Chondrocyte (in vitro differentiated cells): ENCODE measurements at places on chromosomes 6 and 20. TPM values are rescaled to one million over a fixed set of nuclear protein-coding genes. Genes with fewer than 3 reads are reported as not detected.

- DNase-seq: no peak
These were observed 27.7 kb downstream of the MAP3K5 start for GRCh38 chr6:136764517-136764993.

The C6orf58 gene
- not detected in 3 replicates for total RNA-seq

GRCh38 chr6:167965592-167966539 lies 31.6 kb upstream of the KIF25 start:
- DNase-seq: no peak

The B3GALT4 gene
- 6.5 to 9.2 TPM (median 7.3 TPM) in 3 replicates for total RNA-seq

DNA sequence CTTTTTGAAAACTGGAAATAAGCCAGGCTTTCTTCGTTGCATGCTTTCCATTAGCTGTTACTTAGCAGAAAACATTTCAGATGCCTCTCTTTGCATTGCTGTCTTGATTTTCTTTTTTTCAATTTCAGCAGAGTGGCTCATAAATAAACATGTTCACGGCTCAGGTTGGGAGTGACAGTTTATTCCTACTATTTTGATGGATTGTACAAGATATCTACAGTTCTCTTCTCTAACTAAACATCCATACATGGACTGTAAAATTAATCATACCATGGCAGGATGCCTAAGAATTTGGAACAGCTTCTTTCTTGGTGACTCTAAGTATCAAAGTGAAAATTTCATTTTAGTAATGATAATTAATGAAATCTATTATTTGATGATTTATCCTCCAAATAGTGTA lies 130.5 kb upstream of the EPHA7 start:
- DNase-seq: no peak

The DLK2 gene
- total RNA-seq: 0.29 to 1.3 TPM (median 1.1 TPM) in 3 replicates

The OR2B3 gene
- total RNA-seq: not detected in 3 replicates

GRCh38 chr20:12409501-12409900 lies 491.8 kb downstream of the BTBD3 start:
- DNase-seq: no peak

GRCh38 chr6:32623693-32624092 lies 13.5 kb upstream of the HLA-DQA1 start:
- DNase-seq: no peak

The CENPW gene
- total RNA-seq: 11.5 to 17.0 TPM (median 12.1 TPM) in 3 replicates

- no peak for DNase-seq
These were observed 3.7 kb downstream of the OGFR start for GRCh38 chr20:62808211-62808865.

DNA sequence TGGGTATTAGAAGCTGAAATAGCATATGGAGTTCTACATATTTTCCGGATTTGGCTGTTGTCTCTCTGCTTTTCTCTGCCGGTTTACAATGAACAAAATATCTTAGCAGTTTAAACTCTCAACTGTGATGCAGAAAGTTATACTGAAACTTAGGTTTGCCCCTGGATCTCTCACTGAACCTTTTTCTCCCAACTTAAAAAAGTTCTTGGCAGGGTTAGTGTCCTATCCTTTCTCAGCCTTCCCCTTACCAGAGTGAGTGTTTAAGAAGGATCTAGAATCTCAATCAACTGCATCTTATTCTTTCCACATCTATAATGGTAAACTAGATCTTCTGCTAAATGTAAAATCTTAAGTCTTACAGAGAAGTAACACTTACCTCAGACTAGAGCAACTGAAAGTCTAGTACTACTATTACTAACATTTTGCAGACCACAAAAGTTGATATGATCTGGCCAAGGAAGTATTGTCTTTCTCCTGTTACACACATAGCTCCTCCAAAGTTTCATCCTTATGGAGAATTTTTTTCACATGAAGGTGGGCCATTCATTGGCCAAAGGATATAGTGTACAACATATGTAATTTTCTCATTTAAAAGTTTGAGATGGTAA lies 392.3 kb upstream of the RUNX2 start:
- no peak for DNase-seq

- no peak for DNase-seq
These were observed 1.5 kb downstream of the LATS1 start for GRCh38 chr6:149716181-149716963.

GRCh38 chr6:4319981-4320683 lies 184.8 kb upstream of the ECI2 start:
- DNase-seq: no peak

- DNase-seq: no peak
These were observed 19.5 kb upstream of the PRELID3B start for GRCh38 chr20:59062081-59062480.

The RAB32 gene
- 41.8 to 80.6 TPM (median 76.1 TPM) in 3 replicates for total RNA-seq

DNA sequence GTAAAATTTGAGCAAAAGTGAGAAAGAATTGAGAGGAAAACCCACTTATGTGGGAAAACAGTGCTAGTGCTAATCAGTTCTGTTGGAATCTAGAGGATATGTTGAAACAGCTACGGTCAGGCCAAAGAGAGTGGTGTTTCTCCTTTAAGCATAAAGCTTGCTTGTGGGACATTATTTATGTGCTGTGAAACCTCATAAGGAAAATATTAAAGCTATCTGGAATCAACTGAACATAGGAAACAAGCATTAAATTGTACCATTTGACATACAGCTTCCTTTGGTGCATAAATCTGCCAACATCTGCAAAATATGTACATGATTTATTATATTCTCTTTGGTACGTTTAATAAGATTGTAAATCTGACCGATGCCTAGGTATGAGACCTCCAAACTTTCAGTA lies 182.5 kb upstream of the PDE10A start:
- DNase-seq: no peak

The HLA-DOB gene
- 0.25 to 0.56 TPM in 2 of 3 replicates, not detected in the other for total RNA-seq

The HDGFL1 gene
- total RNA-seq: not detected in 3 replicates

DNA sequence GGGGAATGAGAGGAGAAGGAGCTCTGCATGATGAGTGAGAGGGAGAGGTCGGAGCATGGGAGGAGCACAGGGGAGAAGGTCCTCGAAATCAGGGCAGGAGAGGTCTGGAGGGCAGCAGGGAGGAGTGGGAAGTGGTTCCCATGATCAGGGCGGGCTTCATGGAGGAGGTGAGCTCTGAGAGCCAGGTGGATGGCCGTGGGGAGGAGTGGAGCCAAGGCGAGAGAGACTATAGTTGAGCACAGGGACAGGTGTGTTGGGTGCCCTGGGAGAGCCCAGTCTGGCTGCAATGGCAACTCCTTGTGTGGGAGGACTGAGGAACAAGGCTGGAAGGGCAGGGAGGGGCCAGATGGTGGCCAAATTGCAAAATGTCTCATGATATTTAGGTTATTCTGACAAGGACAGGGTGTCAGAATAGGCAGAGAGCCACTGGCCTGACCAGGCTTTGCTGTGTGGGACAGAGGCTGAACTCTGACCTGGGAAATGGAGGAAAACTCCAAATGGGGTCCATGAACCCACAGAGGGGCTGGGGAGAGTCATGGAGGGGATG lies 21.4 kb downstream of the TTBK1 start:
- no peak for DNase-seq

DNA sequence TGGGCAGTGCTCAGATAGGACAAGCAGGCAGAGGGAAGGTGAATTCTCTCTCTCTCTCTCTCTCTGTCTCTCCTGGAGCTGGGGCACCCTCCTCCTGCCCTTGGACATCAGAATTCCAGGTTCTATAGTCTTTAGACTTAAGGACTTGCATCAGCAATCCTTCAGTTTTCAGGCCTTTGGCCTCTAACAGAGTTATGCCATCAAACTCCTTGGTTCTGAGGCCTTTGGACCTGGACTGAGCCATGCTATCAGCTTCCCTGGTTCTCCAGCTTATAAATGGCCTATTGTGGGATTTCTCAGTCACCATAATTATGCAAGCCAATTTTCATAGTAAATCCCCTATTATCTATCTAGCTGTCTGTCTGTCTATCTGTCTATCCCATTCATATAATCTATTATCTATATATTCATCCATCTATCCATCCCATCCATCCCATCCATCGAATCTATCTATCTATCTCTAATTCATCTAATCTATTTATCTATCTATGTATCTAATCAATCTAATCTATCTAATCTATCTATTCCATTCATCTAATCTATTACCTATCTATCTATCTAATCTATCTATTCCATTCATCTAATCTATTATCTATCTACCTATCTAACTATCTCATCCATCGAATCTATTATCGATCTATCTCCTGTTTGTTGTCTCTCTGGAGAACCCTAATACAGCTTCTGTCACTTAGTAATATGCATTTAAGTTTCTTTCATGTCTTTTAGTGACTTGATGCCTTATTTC lies 48.2 kb upstream of the HIVEP1 start:
- DNase-seq: no peak

DNA sequence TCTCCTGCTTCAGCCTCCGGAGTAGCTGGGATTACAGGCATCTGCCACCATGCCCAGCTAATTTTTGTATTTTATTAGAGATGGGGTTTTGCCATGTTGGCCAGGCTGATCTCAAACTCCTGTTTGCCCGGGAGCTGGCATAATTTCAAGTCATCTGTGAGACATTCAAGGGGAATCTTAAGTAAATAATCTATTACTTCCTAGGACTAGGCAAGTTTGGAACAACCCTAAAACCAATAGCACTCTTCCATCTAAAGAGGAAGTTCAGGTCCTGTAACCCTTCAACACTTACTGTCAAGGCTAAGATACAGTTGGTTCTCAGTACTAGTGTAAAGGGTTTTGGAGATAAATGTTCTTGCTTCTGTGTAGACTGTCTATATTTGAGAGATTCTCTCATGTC lies 267.8 kb upstream of the IRAK1BP1 start:
- DNase-seq: no peak

DNA sequence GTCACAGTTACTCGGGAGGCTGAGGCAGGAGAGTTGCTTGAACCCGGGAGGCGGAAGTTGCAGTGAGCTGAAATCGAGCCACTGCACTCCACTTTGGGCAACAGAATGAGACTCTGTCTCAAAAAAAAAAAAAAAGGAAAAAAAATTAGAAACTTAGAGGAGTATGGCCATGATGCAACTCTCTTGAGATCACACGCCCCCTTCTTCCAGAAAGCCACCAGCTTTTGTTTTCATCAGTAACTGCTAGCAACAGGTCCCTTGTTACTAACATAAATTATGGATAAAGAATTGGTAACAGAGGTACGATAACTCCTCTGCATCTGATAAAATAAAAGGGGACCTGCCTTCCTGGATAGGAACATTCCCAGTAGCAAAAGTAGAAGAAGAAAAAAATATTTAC lies 308.2 kb downstream of the CD83 start:
- no peak for DNase-seq

DNA sequence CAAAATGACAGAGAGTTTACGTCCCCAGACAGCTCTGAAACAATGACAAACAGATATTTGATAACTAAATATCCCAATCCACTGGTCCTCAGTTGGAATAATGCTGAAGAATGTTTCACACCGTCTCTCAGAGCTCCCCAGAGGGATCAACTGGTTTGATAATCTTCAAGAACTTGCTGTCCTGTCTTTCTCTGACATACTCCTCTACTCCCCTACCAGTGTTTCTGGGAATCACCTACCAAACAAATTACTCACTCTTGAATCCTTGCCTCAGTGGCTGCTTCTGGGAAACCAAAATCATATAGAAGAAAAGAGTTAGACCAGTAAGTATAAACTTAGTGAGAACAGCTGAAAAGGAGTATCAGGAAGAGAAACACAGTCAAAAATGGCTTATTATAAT lies 469.7 kb upstream of the JAG1 start:
- DNase-seq: no peak

- no peak for DNase-seq
These were observed 3.0 kb downstream of the NR2E1 start for GRCh38 chr6:108168501-108169463.

DNA sequence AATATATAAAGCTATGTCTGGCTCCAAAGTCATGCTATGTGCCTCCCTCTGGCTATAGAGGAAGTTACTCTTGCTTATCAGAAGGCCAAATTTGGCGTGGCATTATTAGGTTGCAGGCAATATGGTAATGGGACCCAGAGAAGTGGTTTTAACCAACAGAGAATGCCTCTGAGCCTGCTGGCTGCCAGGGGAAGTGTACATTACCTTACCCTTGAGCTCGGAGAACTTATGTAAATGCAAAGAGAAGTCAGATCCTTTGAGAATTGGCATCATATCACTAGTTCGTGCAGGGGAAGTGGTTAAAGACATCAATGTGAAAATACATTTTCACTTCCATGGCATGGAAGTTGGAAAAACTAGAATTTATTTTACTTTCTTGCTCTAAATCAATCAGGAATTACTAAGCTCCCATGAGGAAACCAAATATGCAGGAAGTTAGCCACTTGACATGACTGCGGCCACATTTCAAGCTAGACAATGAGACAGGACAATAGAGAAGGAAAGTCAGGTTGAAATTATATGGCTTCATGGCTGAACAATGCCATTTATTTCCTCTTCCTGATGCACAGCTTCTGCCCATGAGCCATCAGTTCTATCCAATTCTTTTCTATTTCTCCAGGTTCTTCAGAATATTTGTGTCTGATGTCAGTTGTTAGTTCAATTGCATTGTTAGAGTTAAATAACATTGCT lies 134.0 kb upstream of the PHACTR1 start:
- DNase-seq: no peak

DNA sequence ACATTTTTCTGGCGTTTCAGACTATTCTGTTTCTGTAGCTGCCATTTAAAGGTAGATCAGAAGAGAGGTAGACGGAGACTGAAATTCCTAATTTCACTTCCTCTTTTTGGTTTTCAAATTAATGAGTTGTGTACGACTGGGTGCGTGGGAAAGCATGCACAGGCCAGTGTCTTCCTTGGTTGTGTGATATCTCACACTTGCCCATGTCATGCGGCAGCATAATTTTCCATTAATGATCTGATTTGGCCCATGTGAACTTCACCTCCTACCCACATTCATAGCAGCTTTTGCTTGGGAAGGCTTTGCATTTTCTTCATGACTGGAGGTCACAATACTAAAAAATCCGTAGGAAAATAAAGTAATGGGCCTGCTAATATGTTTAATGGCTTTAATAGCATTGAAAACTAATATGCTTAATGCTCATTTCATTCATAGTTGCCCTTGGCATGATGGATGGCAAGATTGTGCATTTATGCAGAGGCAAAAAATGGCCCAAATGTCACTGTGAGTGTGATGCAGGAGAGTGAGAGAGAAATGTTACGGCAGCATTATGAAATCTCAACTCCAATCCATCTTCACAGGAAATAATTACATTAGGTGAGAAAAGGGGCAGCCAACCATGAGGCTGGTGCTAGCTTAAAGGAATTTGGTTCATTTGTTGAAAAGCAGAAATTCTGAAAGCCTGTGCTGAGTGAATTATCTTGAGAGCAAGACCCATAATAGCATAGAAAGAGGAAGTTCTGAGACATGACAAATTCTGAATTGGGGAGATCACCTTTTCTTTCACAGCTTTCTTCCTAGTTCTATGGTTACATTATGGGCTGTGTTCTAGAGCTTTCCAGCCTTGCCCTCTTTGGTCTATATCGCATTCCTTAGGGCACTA lies 69.0 kb upstream of the UST start:
- no peak for DNase-seq

The PRRT1 gene
- total RNA-seq: 0.73 to 1.6 TPM (median 1.3 TPM) in 3 replicates

- DNase-seq: no peak
These were observed 37.5 kb upstream of the IYD start for GRCh38 chr6:150331344-150331743.

The RNF182 gene
- 3.7 to 6.6 TPM (median 5.3 TPM) in 3 replicates for total RNA-seq

The CYP39A1 gene
- total RNA-seq: 0.31 to 0.62 TPM in 2 of 3 replicates, not detected in the other

The FAM83D gene
- 1.5 to 4.8 TPM (median 4.5 TPM) in 3 replicates for total RNA-seq
